ENCODE measurements at places on chromosomes 2 and 18.

GRCh38 chr2:19659024-19659792 is 242.6 kb downstream of the TTC32 start:
- DNase-seq, result no peak

DNA sequence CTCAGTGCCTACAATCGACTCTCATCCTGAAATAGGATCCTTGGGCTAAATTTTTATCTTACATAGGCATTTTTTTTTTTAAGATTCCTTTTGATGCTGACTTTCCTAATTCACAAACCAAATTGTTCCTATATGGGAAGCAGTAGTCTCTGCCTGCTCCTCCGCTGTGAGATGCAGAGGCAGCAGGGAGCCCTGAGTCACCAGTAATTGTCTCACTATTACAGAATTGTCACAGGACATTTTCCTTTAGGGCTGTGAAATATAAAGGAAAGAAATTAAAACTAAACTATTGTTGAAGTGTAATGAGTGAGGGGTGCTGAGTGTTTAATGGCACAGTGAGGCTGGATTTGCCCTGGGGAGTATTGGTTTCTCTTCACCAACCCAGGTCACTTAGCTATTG is 63.8 kb downstream of the MYO3B start:
- DNase-seq, result no peak

GRCh38 chr2:189037518-189037917 is 63.3 kb downstream of the COL3A1 start:
- no peak for DNase-seq

DNA sequence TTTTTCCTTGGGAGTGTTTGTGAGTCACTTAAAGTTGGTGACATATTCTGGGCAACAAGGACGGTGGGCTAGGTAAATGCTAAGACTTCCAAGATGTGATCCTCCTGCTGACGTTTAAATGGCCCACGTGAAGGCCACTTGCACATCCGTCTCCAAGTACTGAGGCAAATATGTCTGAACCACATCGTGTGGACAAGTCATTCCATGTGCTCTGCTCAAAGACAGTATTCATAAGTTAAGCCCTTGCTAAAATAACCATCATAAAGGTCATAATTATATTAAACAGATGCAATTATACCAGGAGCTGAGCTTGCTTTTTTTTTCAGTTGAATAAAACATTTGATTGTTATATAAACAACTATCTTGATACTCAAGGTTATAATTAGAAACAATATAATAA is 44.8 kb downstream of the SPP2 start:
- DNase-seq, result no peak

DNA sequence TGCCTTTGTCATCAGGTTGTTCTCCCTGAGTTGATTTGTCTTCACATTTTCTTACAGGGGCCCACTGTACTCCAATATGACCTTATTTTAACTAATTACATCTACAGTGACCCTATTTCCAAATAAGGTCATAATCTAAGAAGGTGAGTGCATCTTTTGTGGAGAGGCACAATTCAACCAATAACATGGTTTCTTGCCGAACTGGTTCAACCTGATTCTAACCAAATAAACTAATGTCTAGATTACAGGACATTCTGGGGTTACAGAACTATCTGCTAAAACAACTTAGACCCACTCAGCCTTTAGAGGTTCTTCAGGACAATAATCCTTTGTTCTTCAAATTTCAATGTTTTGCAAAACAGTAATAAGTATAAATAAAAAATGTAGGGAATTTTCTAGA is 496.5 kb upstream of the SOX11 start:
- peak; percentile 36 for DNase-seq

DNA sequence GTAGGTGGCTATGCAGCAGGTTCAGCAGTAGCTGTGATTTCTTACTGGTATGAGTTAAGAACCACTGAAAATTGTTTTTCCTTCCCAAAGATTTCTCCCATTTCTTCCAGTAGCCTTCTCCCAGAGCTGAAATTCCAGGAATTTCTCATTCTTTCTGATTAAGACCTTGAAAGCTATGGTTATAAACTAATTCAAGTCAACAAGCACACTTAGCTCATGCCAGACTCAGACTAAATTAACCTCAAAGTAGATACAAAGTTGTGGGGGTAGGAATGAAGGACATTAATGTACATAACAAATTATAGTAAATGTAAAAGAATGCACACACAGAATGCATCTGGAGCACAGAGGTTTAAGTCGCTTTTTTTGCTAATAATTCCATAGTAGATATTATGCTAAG is 103.6 kb upstream of the SOX11 start:
- DNase-seq, result no peak

- no peak for DNase-seq
These were observed 2.9 kb downstream of the DUSP11 start for GRCh38 chr2:73776869-73777519.

DNA sequence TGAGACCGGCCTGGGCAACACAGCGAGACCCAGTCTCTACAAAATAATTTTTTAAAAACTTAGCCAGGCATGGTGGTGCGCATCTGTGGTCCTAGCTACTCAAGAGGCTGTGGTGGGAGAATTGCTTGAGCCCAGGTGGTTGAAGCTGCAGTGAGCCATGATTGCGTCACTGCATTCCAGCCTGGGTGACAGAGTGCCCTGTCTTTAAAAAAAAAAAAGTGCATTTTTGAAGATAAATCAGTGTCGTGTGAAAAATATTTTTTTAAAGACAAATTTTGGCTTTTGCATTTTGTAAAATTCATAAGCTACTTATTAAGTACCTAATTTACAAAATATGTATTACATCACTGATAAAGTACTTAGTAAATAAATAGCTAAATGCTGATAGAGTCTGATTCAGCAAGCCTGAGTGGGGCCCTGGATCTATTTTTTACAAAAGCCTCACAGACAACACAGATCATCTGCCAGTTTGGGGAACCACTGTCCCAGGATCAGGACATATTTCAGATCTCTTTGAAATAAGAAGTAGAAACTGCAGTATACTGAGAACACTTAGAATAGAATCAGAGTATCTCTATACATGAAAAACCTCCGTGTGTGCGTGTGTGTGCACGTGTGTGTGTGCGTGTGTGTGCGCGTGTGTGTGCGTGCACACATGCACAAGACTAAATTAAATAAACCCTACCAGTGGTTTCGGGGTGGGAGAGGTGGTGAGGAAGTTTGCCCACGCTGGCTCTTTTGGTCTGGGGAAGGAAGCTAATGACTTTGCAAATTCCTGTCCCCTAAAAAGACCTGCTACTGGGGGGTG is 61.6 kb downstream of the AAK1 start:
- DNase-seq, result no peak

GRCh38 chr2:7014174-7014640 is 97.0 kb downstream of the RNF144A start:
- DNase-seq, result no peak

- no peak for DNase-seq
These were observed 23.5 kb downstream of the KDM3A start for GRCh38 chr2:86464652-86465051.

- DNase-seq, result no peak
These were observed 89.1 kb downstream of the RAD51AP2 start for GRCh38 chr2:17429130-17429529.

- DNase-seq, result peak; percentile 16
These were observed 401.2 kb downstream of the GALR1 start for GRCh38 chr18:77650799-77651385.

GRCh38 chr2:189364607-189365006 is 76.7 kb upstream of the WDR75 start:
- DNase-seq, result no peak

GRCh38 chr2:213696442-213696841 is 412.2 kb downstream of the SPAG16 start:
- DNase-seq, result no peak

DNA sequence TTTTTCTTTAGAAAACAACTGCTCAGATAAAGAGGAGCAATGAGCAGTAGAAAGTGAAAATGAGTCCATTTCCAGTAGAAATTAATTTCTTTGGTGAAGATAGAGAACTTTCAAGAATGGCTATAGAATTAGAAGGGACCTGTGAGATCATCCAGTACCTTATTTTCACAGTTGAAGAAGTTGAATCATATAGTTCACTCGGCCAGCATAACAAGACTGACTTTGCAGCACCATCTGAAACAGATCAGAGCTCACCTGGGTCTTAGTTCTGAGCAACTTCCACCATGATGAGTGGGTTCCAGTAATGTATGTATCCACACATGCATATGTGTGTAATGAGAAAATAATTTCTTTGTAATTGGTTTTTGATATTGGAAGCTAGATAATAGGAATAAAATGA is 58.6 kb downstream of the CERS6 start:
- DNase-seq, result no peak

GRCh38 chr2:99643787-99644418 is 154.1 kb upstream of the REV1 start:
- DNase-seq, result no peak

GRCh38 chr2:76867854-76868253 is 654.3 kb downstream of the LRRTM4 start:
- DNase-seq, result no peak

GRCh38 chr18:1463981-1464380 is 559.3 kb downstream of the ADCYAP1 start:
- DNase-seq, result no peak

GRCh38 chr2:217714287-217714751 is 288.5 kb downstream of the TNS1 start:
- no peak for DNase-seq

- DNase-seq, result no peak
These were observed 37.0 kb upstream of the YPEL5 start for GRCh38 chr2:30109856-30110255.

- DNase-seq, result no peak
These were observed 50.8 kb downstream of the WIPF1 start for GRCh38 chr2:174546519-174547506.

GRCh38 chr2:121849236-121849635 is 93.8 kb downstream of the TSN start:
- DNase-seq, result no peak

GRCh38 chr2:125004106-125004800 is 979.2 kb downstream of the CNTNAP5 start:
- DNase-seq, result no peak

GRCh38 chr2:20542746-20543468 is 96.0 kb downstream of the RHOB start:
- DNase-seq, result no peak

DNA sequence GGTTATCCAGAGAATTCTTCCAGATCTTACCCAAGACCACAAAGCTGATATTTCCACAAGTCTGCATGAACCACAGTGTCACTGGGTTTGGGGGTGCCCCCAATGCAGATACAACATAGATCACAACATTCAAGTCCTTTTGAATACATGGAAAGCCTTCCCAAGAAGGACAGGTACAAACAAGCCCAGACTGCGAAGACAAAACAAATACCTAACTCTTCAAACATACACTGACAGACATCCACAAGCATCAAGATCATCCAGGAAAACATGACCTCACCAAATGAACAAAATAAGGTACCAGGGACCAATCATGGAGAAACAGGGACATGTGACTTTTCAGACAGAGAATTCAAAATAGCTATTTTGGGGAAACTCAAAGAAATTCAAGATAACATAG is 93.1 kb downstream of the MDH1 start:
- DNase-seq, result no peak

DNA sequence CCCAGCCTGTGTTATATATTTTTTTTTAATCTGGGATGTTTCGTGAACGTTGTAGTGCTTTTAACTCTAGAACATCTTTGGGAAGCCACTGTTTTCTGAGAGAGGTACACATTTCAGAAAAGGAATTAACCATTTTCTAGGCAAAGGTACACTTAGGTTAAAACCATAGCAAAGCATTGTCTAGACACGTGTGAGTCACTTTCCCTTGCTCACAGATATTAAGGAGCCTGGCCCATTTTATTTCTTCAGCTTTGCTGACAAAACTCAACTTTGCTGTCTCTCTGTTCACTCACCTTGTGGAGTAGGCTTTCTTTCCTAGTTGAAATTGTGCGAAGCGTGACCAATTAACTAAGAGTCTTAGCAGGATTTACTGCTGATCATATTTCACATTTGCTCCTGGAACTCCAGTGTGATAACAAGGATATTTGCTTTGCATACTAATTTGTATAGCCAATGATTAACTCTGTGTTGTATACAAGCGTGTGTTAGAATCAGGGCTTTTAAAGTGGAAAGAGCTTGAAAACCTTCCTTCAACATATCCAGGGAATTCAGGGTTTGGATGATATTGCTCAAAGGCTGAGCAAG is 215.0 kb upstream of the AGAP1 start:
- no peak for DNase-seq

DNA sequence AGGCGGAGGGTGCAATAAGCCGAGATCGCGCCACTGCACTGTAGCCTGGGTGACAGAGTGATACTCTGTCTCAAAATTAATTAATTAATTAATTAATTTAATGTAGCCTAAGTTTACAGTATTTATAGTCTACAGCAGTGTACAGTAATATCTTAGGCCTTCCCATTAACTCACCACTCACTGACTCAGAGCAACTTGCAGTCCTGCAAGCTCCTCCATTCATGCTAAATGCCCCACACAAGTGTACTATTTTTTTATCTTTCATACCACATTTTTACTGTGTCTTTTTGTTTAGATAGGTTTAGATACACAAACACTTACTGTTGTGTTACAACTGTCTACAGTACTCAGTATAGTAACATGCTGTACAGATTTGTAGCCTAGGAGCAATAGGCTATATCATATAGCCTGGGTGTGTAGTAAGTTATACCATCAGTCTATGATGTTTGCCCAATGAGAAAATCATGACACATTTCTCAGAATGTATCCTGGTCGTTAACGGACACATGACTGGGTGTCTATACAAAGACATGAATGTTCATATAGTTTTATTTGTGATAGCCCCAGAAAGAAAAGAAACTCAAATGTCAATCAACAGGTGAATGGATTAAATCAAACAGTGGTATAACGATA is 15.8 kb upstream of the RNU2-63P start:
- no peak for DNase-seq

DNA sequence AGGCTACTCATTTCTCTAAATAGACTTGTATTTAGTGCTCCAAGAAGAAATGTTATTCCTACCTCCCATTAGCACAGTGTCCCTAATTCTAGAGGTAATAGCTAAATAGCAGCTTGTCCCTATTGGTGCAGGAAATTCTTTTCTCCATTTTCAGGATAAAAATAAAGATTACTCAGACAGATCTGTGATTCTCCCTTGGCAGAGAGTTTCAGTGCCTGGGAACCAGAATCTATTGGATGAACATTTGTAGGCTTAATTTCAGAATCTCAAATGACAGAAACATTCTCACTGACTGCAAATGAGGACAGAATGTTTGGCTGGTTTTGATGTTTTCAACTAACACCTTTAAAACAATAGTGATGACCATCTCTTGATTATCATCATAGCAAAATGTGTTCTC is 33.3 kb upstream of the LGALSL start:
- DNase-seq, result no peak

GRCh38 chr2:100577777-100578176 is 15.0 kb downstream of the PDCL3 start:
- DNase-seq, result no peak

GRCh38 chr2:12376025-12376424 is 340.7 kb upstream of the TRIB2 start:
- no peak for DNase-seq

GRCh38 chr2:66156171-66156570 is 278.8 kb upstream of the MEIS1 start:
- no peak for DNase-seq

DNA sequence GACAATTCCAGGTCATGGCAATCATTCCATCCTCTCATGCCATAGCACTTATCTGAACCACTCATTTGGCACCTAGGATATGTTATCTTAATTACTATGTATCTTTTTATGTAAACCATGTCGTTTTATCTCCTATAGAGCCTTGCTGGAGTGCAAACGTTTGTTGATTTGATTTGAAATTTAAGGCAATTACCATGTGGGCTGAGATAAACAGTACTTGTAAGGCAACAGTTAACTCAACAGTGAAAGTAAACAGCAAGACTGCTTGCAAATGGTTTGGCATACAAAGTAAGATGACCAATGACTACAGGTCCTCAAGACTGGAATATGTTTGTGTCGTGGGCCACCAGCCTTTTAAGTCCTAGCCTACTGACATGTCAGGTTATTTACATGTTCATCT is 133.7 kb upstream of the ZFP36L2 start:
- DNase-seq, result no peak

All from DMS79 (cell line).